ENCODE measurements at places on chromosomes 7 and 10. TPM values are rescaled to one million over a fixed set of nuclear protein-coding genes. Genes with fewer than 3 reads are reported as not detected.

The TACC2 gene
- polyA plus RNA-seq: 105 TPM

GRCh38 chr10:114265392-114266053 lies 26.5 kb downstream of the VWA2 start:
- DNase-seq: peak; percentile 68
- no peaks in the 10 kb centered on the region for H3K4me1 ChIP-seq
- no peak overlapping the region for H3K4me3 ChIP-seq
- no peaks in the 10 kb centered on the region for H3K27me3 ChIP-seq

GRCh38 chr10:116696919-116697318 lies 45.4 kb downstream of the HSPA12A start:
- no peaks in the 10 kb centered on the region for H3K36me3 ChIP-seq
- peaks cover 8% of the 10 kb centered on the region for H3K4me1 ChIP-seq
- no peak overlapping the region for H3K27ac ChIP-seq
- H3K27me3 ChIP-seq: peaks cover 2% of the 10 kb centered on the region

GRCh38 chr7:14009453-14010418 lies 20.3 kb upstream of the ETV1 start:
- H3K36me3 ChIP-seq: no peaks in the 10 kb centered on the region
- no peak overlapping the region for H3K4me3 ChIP-seq
- H3K27ac ChIP-seq: no peak overlapping the region
- H3K27me3 ChIP-seq: no peaks in the 10 kb centered on the region
- DNase-seq: no peak
- H3K4me1 ChIP-seq: no peaks in the 10 kb centered on the region

Data from muscle of leg (tissue), 16 donors.